NCI-H1092 (cell line): ENCODE measurements at places on chromosomes 5 and 9.
A peak's percentile ranks its signal among the peaks of the same experiment; 100 is the strongest.

- no peak for DNase-seq
Measured at GRCh38 chr9:115794921-115795475, 358.6 kb upstream of the PAPPA start.

DNA sequence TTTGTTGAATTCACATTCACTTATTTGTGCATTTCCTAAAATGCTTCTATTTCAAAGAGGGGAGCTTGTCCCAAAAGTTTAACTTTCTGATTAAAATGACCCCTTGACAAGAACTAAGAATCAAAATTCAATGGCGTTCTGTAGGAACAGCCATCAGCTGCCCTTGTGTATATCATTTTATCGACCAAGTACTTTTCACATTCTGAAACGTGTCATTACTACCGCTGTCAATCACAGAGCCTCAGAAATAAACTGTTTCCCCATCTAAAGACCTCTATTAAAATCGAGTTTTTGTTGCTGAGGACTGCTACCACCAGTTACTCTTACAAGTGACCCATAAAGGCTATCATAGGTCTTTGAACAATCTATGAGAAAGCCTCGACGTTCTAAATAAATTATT is 1.6 kb upstream of the FOXD1 start:
- no peak for DNase-seq

- DNase-seq = no peak
Measured at GRCh38 chr9:18127499-18127875, 346.5 kb upstream of the ADAMTSL1 start.

- peak; percentile 3 for DNase-seq
Measured at GRCh38 chr9:75265525-75265972, 177.2 kb downstream of the OSTF1 start.

- no peak for DNase-seq
Measured at GRCh38 chr5:158283397-158283796, 424.5 kb upstream of the CLINT1 start.

GRCh38 chr5:158739951-158740757 is 359.6 kb downstream of the EBF1 start:
- DNase-seq = no peak

DNA sequence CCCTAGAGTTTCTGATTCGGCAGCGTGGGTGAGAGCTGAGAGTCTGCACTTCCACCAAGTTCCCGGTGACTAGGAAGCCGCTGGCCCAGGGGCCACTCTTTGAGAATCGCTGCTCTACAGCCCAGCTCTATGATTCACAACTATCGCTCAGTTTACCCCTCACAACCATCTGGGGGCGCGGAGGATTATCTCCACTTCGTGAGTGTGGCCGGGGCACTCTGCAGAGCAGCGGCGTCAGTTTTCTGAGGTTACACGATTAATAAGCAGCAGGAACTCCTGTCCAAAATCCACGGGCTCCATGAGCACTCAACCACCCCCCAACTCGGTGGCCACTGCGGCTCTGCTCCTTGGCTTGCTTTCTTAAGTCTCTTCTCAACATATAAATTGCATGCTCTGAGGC is 19.3 kb downstream of the CORO2A start:
- DNase-seq = no peak
